ENCODE measurements at places on chromosomes 12 and 14. TPM values are rescaled to one million over a fixed set of nuclear protein-coding genes. Genes with fewer than 3 reads are reported as not detected.

GRCh38 chr12:75850721-75851462 is 180.7 kb downstream of the PHLDA1 start:
- no peak for DNase-seq

ADAMTS20 gene
- total RNA-seq = not detected

GRCh38 chr12:105681341-105681740 is 350.9 kb downstream of the C12orf75 start:
- DNase-seq = no peak

- no peak for DNase-seq
Observed at GRCh38 chr12:12181511-12181910, 85.3 kb downstream of the LRP6 start.

DNA sequence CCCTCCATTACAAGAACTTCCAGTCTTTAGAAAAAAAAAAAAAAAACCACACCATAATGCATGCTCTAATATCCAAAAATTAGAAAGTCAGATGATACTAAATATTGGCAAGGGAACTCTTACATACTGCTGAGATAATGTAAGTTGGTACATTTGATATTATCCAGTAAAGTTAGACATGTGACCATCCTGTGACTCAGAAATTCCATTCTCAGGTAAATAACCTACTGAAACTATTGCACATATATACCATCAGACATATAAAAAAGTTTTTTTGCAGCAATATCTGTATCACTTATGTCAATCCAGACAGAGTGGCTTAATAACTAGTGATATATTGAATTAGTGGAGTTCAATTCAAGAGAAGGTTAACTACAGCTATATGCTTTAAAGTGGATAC is 63.5 kb downstream of the KITLG start:
- no peak for DNase-seq

DNA sequence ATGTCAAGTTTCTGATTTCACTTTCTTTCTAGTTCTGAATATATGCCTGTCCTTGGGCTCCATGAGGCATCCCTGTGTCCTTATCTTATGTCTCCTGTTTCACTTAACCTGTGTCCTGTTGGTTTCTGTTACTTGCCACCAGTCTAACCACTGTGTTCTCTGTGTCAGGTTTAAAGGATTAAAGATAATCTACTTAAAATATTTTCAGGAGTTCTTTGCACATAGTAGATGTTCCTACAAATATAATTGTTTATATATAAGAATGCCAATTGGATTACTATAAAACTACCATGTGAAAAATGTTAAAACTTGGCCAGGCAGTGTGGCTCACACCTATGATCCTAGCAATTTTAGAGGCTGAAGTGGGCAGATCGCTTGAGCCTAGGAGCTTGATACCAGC is 406.4 kb downstream of the CCER1 start:
- DNase-seq = no peak

DPPA3 gene
- total RNA-seq = not detected

- DNase-seq = no peak
Observed at GRCh38 chr14:58215191-58215914, 15.4 kb downstream of the ACTR10 start.

DNA sequence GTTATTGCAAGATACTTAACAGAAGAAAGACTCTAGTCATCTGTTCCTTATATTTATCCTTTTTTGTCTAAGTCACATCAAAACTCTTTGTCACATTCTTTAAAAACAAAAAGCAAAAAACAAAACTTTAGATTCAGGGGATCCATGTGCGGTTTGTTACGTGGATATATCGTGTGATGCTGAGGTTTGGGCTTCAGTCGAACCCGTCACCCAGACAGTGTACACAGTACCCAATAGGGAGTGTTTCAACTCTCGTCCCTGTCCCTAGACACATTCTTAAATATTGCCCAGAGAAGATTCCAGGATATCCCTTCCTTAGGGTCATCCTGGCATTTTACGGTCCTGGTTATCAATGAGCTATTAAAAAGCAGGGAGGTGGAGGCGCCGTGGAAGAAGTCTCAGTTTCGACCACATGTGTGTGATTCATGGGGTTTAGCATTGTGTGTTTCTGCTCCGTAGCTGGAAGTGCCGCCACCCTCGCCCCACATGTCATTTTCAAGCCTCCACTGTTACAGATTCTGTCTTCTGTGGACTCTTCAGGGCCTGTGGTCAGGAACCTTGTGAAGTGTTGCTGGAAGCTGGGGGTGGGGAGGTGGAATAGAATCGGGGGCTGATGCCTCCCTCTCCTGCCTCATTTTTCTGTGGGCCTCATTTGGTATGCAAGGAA is 19.9 kb downstream of the CCND2 start:
- no peak for DNase-seq

DNA sequence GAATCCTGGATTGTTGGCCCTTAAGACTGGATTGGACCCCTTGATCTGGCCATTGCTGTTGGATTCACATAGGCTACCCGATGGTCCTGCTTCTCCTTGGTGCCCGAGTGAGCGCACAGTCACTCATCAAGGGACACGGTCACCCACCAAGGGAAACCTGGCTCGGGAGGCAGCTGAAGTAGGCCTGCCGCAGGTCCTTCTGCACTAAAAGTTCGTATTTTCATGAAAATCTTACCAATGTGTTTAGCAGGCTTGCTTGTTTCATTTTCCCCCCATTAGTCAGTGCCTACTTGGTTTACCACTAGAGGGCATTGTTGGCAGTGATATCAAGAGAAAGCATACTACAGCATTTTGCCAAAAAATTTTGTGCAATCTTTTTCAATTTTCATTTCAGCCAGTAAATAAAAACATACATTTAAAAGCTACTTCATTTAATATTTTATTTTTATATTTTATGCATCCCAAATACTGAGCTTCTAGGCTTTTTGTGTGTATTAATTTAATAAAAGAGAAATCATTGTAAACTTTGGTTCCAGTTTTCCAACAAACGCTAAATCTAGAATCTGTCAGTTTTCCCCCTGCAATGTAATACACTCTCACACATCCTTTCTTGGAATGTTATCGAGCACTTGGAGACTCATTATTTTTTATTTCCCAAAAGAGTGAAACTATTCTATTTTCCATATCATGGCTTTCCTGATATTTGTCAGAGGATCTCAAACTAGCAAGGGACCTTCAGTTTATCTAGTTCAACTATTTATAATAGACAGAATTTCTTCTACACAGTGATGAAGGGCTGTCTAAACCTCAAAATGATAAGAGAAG is 116.7 kb downstream of the LMNTD1 start:
- no peak for DNase-seq

GRCh38 chr14:69789118-69789640 is 7.9 kb downstream of the SLC10A1 start:
- no peak for DNase-seq

TDRD9 gene
- total RNA-seq = 6.0 TPM

- DNase-seq = no peak
Observed at GRCh38 chr14:89164168-89165073, 252.6 kb downstream of the FOXN3 start.

DNA sequence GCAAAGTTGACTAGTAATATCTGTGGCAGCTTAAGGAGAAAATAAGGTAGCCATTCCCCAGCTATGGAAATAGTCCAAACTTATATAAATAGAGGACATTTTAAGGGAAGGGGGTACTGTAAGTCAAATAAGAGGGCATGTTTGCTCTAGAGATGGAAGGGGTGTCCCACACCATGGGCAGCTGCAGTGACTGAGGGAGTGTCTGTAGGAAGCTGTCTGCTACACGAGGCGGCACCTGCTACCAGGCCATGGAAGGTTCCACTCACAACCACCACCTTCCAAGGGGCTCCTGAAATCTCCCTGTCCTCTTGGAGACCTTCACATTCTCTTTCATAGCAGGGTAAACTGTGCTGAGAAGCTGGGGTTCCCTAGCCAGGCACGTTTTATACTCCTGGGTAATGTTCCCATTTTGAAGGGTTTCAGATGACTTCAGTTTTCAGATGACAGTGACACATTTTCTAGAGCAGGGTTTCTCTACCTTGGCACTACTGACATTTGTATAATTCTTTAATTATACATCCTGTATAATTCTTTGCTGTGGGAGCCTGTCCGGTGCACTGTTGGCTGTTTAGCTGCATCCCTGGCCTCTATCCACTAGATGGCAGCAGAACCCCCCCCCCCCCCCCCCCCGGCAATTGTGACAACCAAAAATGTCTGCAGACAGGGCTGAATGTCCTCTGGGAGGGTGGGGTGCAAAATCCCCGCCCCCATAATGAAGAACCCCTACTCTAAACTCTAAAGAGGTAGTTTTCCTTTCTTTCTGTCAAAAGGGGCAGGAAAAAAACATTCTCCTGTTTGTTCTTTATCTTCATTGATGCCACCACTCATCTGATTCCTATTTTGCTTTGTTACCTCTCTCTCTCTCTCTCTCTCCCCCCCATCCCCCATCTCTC is 11.6 kb upstream of the SMCO2 start:
- no peak for DNase-seq

GRCh38 chr12:78888568-78888967 is 24.0 kb downstream of the SYT1 start:
- no peak for DNase-seq

FAM222A gene
- 9.3 TPM for total RNA-seq

- DNase-seq = no peak
Observed at GRCh38 chr14:32472076-32472475, 143.0 kb downstream of the AKAP6 start.

Data from esophagus squamous epithelium (tissue), 5 donors.